ENCODE measurements at places on chromosomes 16 and 17.

- peak; percentile 83 for DNase-seq
Observed at GRCh38 chr17:75619506-75620431, 13.5 kb upstream of the SMIM5 start.

- DNase-seq, result no peak
Observed at GRCh38 chr17:15955793-15956541, 11.0 kb downstream of the ADORA2B start.

- no peak for DNase-seq
Observed at GRCh38 chr16:1053121-1053521, 19.4 kb upstream of the SSTR5 start.

- DNase-seq, result no peak
Observed at GRCh38 chr16:15951852-15952251, 2.4 kb downstream of the ABCC1 start.

DNA sequence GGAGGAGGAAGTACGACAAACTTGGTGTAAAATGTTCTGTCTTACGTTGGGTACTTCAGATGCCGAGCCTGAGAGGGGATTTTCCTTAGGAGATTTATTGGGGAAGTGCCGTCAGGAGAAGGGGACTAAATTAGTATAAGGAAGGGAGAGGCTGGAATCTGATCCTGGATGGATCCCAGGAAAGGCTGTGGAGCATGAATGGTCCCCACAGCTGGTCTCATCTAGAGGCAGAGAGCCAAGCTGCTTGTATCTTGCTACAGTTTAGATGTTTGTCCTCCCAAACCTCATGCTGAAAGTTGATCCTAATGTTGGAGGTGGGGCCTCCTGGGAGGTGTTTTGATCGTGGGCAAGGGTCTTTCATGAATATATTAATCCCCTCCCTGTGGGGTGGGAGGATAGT is 798.4 kb upstream of the EEF2KMT start:
- DNase-seq, result no peak

DNA sequence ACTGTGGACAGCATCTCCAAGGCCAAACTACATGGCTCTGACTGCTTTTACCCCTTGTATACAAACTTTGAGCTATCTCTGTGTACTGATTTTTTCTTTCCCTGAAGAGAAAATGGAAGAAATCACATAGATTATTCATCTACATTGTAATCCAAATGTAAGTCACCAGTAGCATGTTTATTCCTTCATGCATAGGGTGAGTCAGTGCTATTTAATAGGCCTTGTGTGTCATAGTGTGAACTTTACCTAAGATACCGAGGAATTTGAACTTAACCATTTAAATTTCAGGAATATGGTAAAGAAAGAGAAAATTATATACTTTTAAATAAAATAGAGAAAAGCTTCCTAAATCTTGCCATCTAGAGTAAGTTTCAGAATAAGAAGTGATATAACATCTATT is 16.5 kb downstream of the PHKB start:
- DNase-seq, result no peak

DNA sequence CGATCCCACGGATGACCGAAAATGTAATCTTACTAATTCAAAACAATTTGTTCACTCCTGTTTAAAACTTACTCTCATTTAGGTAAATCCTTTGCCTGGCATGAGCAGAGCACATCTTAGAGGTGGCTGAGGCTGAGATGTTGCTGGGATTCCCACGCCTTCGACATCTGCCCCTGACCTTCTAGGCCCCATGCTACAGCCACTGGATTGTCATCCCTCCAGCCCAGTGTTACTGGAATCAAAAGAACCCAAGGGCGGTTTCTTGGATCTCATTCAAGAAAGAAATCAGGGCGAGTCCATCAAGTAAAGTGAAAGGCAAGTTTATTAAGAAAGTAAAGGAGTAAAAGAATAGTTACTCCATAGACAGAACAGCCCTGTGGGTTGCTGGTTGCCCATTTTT is 64.5 kb upstream of the SHISA6 start:
- DNase-seq, result no peak

DNA sequence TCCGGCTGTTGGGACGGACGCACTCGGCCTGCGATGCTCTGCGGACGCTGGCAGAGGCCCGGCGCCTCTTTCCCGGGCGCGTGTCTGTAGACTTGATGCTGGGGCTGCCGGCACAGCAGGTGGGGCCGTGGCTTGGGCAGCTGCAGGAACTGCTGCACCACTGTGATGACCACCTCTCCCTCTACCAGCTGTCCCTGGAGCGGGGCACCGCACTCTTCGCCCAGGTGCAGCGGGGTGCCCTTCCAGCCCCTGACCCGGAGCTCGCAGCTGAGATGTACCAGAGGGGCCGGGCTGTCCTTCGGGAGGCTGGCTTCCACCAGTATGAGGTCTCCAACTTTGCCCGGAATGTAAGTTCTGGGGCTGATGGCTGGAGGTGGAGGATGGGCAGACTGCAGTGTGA is 3.5 kb downstream of the RSAD1 start:
- DNase-seq, result no peak

DNA sequence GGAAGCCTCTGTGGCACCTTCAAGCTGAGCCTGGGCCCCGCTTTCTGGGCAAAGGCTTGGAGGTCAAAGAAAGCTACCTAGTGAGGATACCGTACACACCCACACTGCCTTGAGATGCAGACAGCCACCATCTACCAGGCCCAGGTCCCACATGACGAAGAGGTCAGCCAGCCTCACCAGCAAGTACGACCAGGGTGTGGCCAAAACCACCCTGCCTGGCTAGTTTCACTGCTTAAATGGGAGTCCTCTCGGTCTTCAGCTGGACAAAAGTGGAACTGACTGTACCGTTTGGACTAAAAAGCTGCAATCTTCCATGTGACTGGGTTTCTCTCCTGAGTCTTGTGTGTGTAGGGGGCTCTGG is 21.6 kb downstream of the VASN start:
- DNase-seq, result no peak

GRCh38 chr16:17944345-17944744 is 392.2 kb downstream of the NPIPA8 start:
- DNase-seq, result no peak

DNA sequence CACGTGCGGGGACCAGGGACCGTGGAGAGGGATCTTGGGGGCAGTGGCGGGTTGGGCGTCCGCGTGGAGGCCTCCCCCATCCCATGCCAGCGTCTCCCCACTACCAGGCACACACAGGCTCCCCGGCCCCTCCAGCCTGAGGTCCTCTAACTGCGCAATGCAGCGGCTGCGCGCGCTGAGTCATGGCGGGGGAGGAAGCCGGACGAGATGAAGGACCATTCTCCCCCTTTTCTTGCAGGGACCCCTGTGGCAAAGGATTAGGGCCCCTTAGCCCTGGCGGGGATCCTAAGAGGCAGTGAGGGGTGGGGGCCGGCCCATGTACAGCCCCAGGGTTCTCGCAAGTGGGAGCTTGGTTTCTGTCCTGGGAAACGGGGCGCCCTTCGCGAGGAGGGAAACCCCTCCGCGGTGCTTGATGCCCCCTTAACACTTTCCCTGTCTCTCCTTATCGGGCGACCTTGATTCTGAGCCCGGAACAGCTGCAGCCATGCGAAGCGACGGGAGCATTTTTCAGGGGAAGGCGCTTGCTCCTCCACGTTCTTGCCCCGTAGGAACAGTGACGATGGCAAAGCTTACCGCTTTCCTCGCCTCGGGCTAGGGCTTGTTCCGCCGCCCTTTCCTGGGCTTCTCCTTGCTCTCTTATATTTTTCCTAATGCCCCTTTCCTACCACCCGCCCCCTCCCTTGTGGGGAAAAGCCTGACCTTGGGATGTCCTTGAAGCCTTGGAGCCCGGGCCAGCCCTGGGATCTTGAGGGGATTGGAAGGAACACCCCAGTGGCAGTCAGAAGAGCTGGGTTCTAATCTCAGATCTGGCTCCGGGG is 592 bp downstream of the ALDOA start:
- DNase-seq, result no peak

DNA sequence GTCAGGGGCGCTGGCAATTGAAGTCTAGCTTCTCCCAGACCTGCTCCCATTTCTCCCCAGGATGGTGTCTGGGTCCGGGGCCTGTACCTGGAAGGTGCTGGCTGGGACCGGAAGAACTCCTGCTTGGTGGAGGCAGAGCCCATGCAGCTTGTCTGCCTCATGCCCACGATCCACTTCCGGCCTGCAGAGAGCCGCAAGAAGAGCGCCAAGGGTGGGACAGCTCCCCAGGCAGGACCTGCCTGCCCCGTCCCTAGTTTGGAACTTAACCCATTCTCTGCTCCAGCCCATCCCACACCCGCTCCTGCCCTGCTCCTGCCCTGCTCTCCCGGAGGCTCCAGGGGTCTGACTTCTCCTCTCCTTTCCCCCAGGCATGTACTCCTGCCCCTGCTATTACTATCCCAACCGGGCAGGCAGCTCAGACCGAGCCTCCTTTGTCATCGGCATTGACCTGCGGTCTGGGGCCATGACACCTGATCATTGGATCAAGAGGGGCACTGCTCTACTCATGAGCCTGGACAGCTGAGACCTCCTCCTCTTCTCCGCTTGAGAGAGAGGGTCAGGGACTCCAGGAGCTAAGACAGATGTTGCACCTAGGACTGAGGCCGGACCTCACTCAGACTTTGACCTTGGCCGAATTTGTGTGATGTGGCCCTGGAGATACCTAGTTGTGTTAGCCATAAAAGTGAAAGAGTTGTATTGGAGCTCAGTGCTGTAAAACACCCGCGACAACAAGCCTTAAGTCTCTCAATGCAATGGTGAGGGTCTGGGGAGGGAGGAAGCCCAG is 814 bp upstream of the KDM6B start:
- DNase-seq, result no peak

- no peak for DNase-seq
Observed at GRCh38 chr16:50741225-50741780, 583 bp upstream of the CYLD start.

DNA sequence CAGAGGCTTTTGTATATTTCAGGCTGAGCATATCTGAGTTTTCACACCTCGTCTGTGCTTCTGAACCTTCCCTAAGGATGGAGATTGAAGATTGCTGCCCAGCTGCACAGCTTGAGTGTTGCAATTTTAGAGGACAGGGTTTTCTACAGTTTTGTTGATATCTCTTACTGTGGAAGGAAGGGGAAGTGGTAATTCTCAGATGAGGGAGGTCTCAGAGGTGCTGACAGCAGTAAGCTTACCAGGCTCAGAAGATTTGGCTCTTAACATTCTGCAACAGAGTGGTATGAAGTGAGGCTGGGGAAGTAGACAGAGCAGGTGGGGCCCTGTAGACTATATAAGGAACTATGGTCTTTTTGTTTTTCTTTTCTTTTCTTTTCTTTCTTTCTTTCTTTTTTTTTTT is 45.8 kb upstream of the ARHGAP17 start:
- no peak for DNase-seq

- no peak for DNase-seq
Observed at GRCh38 chr17:21289902-21290571, 5.5 kb downstream of the MAP2K3 start.

DNA sequence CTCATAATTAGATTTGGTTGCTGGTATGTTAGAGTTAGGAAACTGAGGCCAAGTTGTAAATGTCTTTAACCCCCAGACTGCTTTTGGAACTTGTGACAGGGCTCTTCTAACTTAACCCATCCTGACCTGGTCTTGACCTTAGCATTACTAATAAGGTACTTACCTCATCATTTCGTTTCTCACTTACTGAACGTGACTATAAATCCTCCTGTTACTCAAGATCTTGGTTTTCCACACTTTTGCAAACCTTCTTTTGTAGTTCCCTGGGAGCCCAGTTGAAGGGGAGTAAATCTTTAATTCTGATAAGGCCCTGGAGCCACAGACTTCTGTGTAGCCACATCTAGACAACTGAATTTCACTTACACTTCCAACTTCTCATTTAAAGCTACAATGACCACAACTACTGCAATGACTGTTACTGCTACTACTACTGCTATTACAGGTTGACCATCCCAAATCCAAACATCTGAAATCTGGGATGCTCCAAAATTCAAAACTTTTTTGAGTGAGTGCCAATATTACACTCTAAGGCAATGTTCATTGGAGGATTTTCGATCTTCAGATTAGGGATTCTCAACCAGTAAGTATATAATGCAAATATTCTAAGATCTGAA is 248.8 kb upstream of the TBX2 start:
- DNase-seq, result no peak

DNA sequence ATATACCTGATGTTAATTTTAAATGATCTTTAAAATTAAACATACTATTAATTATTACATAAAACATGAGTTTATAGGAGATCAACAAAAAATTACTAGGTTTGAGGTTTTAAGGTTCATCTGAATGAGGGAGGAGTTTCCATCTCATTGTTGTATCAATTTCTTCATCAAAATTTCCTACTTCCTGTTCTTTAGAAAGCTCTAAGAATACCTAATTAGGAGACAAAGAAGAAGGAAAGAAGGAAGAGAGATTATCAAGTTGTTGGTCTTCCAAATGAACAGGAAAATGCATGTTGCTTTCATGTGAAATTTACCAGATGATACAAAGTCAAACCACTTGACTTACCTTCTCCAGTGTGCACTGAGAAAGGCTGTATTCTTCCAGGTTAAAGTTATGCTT is 18.1 kb upstream of the ABCA9 start:
- DNase-seq, result no peak

DNA sequence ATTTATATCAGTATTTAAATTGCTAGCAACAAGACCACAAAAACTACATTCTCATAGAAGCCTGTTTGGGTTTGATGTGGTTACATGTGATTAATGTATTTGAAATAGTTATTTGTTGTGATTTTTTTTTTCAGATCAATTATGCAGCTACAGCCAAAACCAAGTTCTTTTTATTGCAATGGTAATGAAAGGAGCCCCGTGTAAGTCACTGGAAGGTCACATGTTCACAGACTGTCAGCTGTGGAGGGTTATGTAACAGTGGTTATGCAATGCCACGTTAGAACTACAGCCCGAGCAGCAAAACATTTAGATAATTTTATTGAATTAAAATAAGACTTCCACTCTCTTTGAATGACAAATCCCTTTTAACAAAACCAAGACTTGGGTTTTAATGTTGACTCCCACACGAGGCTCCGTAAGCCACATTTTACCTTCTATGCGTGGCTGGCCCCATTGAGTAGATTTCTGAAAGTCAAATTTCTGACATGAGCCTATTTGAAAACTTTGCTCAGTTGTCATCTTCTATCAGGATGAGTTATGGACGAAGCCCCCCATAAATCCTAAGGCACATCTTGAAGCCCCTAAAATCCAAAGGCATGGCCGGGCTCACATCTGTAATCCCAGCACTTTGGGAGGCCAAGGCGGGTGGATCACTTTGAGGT is 41.8 kb upstream of the SEC14L1 start:
- DNase-seq, result no peak

- no peak for DNase-seq
Observed at GRCh38 chr16:76486740-76487139, 209.5 kb downstream of the CNTNAP4 start.

GRCh38 chr16:51144203-51144602 is 6.9 kb downstream of the SALL1 start:
- no peak for DNase-seq

- peak; percentile 17 for DNase-seq
Observed at GRCh38 chr17:45227101-45227925, 5.6 kb downstream of the FMNL1 start.
